Activated T-helper 1 cell treated with anti-CD3 and anti-CD28 coated beads, Interleukin-12 subunit alpha, Interleukin-12 subunit beta, Interleukin-2, Interleukin-4 antibody, amounts not matched to agents 30 ng/mL and 10 ng/mL and 1 ng/mL, durations not matched to agents 14 hours and 24 hours and 36 hours (primary cell): ENCODE measurements at places on chromosomes 2 and 18.

GRCh38 chr18:21281603-21282002 lies 39.6 kb downstream of the GREB1L start:
- no peak for DNase-seq

- no peak for DNase-seq
Measured at GRCh38 chr2:208074610-208075356, 49.5 kb upstream of the PLEKHM3 start.

DNA sequence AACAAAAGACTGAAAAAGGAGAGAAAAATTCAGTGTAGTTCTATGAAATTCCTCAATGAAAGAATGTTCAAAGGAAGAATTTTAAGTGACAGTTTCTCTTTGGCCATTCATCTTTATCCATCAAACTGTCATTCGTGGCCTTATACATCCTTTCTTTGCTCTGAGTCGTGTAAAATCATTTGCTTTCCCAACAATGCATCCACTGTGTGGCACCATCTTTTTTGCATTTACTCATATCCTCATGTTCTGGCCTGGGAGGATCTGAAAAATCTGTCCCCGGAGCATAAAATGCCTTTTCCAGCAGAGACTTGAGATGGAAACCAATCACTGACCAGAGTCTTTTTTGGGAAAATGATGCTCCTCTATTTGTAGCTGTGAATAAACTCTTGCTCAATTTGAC lies 240.3 kb upstream of the ETAA1 start:
- no peak for DNase-seq

- DNase-seq, result no peak
Measured at GRCh38 chr2:240196716-240197461, 56.4 kb upstream of the OTOS start.

DNA sequence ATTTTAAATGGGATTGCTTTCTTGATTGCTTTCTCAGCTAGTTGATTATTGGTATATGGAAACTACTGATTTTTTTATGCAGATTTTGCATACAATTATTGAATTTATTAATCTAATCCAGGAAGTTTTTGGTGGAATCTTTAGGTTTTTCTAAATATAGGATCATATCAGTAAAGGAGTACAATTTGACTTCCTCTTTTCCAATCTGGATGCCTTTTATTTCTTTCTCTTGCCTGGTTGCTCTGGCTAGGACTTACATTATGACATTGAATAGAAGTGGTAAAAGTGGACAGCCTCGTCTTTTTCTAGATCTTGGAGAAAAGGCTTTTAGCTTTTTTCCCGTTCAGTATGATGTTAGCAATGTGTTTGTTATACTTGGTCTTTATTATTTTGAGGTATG lies 51.3 kb downstream of the OTX1 start:
- no peak for DNase-seq

DNA sequence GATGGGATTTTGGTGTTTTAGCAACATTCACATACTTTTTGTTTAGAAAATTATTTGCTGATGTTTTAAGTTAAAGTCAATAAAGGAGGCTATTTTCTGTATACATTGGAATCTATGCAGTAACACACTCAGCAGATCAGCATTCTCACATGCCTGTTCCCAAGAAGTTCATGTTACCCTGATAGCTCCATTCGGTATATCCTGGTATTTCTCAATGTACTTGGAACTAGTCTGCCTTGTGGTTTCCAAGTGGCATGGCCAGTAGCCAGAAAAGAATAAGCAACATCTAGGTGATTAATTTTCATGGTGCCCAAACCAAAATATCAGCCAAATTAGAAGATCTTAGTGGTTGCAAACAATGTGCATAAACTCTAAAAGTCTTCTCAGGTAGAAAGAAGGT lies 5.2 kb upstream of the NCAPH start:
- DNase-seq, result no peak

- DNase-seq, result no peak
Measured at GRCh38 chr2:121640380-121641316, 8.6 kb downstream of the CLASP1 start.

DNA sequence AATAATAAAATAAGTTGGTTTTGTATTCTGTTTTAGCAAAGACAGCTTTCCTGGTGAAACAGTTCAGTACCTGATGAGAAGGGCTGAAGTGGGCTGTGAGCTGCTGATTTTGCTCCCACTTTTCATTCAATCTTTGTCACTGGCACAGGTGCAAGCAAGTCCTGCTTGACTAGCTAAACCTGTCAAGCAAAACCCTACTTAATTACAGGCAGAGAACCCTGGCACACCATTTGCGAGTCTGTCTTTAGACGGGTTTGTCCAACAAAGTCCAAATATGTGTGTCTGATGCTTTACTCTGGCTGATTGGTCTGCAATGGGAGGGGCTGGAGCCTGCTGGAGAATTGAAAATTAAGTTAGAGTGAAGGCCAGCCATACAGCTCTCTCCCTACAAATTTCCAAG lies 267.2 kb downstream of the EPHA4 start:
- no peak for DNase-seq
